WERI-Rb-1 (cell line): ENCODE measurements at places on chromosomes 12 and 14.
A peak's percentile ranks its signal among the peaks of the same experiment; 100 is the strongest.

DNA sequence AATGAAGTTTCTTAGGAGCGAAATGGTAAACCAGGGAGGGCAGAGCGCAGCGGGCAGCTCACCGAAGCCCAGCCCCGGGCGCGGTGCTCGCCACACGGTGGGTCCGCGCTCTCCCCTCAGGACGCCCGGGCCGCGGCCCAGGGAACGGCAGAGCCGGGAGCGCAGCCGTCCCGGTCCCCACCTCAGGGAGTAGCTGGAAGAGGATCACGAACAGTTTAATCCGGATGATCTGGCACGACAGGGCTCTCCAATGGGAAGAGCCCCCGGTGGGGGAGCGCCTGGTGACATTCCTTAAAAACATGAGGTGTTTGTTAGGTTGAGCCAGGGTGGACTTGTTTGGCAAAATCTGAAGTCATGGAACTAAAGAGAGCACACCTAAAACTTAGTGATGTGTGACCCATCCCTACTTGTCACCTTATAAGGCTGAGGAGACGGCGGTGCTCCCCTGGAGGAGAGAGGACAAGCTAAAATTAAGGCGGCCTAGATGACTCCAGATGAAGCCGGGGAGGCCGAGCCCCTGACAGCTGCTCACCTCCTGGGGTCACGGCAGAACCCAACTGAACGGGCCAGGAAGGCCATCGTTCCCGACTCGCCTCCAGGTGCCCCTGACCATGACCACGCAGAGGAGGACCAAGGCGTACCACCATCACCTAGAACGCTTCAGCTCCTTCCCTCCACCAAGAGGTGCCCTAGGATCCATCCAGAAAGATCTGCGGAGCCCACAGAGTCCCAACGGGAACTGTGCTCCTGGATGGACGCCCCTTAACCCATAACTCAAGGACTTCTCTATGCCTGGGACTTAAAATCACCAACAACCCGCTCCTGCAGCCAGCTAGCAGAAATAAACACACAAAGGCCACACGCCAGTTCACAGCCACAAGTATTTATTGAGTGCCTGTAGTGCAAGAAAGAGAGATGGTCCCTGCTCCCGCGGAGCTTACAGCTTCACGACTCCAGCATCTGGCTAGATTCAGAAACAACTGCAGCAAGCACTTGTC lies 866 bp upstream of the PITPNM2 start:
- DNase-seq: peak; percentile 82

DNA sequence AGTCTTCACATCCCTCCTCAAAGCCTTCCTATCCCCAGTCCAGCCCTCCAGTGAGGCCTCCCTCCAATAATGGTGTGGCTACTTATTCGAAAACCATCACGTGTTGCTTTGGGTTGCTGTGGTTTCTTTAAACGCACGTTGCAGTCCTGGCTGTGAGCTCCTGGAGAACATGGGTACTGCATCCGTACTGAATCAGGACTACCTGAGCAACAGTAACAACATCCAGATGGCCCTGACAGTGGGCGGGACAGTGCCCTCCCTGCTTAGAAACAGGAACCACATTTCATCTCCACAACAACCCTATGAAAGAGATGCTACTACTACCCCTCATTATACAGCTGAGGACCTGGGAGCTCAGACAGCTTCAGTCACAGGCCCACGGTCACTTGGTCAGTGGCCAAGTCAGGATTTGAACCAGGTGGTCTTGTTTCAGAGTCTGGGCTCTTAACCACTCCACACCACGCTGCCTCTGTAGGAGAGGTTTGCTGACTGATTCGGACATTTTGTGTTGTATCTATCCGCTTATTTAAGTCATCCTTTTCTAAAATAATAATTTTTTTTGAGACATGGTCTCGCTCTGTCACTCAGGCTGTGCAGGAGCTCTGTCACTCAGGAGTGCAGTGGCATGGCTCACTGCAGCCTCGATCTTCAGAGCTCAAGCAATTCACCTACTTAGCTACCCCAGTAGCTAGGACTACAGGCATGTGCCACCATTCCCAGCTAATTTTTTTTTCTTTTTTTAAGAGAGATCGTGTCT lies 104.8 kb downstream of the DPF3 start:
- no peak for DNase-seq

- DNase-seq: no peak
These were observed 56.8 kb upstream of the CNOT2 start for GRCh38 chr12:70186436-70186835.

- DNase-seq: peak; percentile 42
These were observed 283.5 kb downstream of the KSR2 start for GRCh38 chr12:117685110-117685926.

DNA sequence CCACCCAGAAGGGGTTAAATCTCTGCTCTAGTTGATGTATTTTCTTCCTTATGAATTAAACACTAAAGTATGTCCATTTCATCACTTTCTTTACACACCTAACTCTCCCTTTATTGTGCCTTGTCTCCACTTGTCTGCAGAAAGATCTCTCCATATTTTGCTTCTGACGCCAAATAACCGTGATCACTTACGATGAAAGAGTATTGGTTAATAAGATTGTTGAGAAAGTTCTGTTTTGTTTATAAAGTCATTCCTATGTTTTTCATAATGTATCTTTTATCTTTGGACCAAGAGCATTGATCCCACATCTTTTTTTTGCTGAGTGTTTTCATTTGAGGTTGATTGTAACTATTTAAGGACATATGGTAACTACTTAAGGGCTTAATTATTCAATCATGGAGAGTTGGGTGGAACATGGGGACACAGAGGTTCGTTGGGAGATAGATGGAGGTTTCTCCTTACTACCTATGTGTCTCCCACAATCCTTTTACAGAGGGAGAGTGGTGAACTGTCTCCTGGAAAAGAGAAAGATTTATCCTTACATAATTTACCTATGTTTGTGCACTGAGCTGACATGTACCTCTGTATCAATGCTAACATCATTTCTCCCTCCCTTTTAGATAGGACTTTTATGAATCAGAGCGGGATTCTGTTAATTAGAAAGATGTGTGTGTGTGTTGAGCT lies 120.7 kb upstream of the SLC38A2 start:
- DNase-seq: no peak

DNA sequence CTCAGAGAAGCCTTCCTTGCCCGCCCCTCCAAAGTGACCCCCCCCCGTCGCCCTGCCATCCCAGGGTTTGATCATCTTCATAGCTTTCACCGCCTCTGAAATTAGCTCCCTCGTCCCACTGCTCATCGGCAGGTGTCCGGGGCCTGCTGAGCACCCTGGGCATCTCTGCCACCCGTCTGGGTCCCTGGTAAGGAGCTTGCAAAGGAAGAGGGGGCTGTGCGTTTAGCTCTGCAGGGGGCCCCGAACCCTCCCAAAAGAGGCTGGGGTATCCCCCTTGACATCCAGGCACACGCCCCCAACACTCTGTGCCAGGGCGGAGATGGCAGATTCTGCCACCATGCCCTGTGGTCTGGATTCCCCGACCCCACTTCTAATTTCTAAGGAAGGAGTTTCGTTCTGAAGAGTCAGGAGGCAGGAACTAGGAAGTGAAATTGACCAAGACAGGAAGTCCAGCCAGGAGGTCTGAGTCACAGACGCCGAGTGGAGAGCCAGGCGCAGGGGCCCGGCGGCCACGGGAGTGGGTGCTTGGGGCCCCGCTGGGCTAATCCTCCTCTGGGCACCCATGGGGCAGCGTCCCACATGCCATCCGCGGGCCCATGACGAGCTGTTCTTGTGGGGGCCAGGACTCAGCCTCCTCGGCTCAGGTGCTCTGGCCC lies 95.7 kb downstream of the RFLNA start:
- DNase-seq: no peak

DNA sequence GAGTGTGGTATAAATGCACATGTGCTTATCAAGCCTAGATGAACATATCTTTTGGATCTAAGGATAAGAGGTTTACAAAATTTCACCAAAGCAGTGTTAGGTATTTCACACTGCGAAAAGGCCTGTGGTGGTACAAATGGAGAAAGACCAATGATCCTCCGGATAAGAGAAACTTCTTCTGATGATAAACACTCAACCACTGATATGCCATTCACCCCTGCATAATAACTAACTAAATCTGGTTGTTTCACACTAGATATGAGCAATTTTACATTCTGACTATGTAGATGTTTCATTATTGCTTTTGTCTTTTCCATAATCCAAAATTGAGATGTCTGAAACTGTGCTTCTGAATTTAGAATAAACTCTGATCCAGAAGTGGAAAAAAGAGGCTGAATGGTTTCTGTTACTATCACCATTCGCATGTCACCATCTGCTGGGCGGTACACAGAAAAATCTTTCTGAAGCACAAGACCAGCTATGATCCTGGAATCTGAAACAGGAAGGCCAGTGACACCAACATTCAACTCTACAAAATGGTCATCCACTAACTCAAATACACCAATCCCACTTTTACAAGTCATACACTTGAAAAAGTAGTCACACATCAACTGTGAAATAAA lies 1.3 kb downstream of the BBS10 start:
- peak; percentile 15 for DNase-seq

DNA sequence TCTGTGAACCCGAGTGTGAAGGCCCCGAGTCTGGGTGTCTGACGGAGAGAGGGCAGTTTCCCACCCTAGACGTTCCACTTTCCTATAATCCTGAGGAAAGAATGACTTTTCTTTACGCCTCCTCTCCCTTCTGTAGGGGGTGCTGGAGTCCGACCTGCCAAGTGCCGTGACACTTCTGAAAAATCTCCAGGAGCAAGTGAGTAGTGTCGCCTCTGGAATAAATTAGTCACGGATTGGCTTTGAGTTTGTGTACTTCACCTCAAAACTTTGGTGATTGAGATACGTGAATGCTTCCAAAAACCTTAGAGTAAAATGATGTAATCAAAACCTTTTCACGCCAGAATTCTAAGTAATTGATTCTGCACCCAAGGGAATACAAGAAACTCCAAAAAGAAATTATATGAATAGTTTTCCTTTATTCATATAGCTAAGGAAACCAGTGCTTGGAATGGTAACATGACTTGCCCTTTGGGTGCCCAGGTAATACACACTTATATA lies 452 bp downstream of the NGDN start:
- DNase-seq: no peak

DNA sequence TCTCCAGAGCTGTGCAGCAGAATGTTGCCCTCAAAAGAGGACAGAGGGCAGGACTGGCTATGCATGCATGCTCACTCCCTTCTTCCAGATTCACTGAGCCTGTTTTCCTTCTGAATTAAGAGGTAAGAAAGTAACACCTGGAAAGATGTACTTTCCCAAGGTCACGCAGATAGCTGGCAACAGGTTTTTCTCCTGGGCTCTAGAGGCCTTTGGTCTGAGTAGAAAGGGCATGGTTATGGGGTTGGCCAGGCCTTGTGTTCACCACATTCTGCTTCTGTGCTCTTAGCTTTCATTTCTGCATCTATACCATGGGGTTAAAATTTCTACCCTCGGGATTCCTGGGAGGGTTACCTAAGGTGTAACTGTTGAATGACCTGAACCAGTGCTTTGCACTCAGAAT lies 57.5 kb downstream of the RASSF3 start:
- DNase-seq: no peak

- no peak for DNase-seq
These were observed 23.6 kb upstream of the KCNH3 start for GRCh38 chr12:49515266-49515665.

- no peak for DNase-seq
These were observed 251.1 kb upstream of the RMST start for GRCh38 chr12:97211416-97211930.

DNA sequence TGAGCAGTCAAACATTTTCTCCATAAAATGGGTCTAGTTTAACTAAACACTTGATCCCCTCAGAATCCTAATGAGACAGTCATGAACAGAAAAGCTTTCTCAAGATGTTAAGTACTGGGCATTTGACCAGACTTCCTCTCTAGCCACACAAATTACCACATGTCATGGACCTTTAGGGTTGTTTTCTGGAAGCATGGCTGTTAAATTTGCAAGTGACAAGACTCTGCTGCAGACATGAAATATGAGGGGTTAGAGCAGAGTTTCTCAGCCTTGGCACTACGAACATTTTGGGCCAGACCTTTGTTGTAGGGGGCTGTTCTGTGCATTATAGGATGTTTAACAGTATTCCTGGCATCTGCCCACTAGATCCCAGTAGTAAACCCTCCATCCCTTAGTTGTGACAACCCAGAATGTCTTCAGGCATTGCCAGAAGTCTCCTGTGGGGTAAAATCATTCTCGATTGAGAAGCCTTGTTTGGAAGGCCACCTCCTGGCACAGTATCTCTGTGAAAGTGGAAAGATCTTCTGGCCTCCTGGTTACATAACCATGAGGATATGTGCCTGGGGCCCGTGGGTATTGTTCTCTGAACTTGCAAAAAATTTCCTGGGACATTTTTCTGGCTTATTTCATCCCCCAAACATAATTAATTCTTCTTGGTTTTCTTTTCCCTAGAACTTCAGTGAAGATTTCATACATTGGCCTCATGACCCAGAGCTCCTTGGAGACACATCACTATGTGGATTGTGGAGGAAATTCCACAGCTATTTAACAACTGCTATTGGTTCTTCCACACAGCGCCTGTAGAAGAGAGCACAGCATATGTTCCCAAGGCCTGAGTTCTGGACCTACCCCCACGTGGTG lies 4.3 kb downstream of the TMEM106C start:
- DNase-seq: no peak

DNA sequence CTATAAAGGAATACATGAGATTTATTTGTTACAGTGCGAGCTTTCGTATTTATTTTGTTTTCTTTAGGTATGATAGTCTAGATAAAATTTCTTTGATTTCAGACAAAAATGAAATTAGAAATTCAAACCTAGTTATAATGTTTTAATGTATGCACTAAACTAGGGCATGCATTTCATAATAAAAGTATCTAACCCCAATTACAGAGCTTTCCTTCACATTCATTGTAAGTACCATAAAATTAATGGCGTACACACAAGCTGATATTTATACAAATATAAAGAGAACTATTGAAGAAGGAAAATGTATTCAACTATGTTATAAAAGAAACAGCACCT lies 120.2 kb downstream of the GXYLT1 start:
- no peak for DNase-seq

- peak; percentile 24 for DNase-seq
These were observed 306.3 kb upstream of the FLRT2 start for GRCh38 chr14:85223667-85224066.

DNA sequence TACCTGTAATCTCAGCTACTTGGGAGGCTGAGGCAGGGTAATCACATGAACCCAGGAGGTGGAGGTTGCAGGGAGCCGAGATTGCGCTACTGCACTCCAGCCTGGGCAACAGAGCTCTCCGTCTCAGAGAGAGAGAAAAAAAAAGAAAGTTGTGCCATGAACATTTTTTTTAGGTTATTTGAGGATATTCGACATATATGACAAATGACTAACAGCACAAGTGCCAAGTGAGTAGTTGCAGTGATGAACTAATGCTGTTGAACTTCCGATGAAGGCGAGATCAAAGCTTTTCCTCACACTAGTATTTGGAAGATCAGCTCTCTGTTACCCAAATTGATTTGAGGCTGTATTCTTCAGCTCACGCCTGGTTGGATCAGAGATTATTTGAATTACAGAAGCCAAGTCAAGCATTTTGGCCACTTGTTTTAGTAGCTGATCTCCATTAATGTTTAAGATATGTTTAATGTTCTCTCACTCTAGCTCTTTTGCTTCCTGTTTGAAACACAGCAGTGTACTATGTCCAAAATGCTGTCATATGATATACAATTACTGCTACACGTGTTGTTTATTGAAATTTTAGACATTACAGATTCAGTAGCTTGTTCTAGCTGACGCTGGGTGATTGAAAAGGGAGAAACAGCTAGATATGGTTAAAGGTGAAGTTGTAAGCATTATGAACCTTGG lies 43.4 kb downstream of the WDR20 start:
- no peak for DNase-seq

GRCh38 chr12:18808221-18808620 lies 70.3 kb downstream of the CAPZA3 start:
- no peak for DNase-seq

- DNase-seq: no peak
These were observed 24.5 kb downstream of the MOK start for GRCh38 chr14:102280376-102280962.
